WTC11 (cell line): ENCODE measurements at places on chromosomes 13 and 19. TPM values are rescaled to one million over a fixed set of nuclear protein-coding genes. Genes with fewer than 3 reads are reported as not detected.

DNA sequence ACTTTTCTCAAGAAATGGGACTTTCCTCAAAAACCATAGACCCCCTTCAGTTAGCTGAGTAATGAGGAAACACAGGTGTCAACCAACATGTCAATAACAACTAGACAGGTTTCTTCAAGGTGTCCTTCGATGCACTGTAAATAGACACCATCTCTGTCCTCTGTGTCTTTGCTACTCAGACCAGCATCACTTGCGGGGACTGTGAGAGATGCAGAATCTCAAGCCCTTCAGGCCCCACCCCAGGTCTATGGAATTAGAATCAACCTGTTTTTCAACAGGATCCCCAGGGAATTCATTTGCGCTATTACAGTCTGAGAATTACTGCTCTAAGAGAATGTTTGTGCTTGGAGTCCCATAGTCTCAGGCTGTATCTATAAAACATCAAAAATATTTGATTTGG, 469.9 kb downstream of the COG6 start:
- H3K27ac ChIP-seq: no peak overlapping the region
- H3K27me3 ChIP-seq: peaks cover 3% of the 10 kb centered on the region; the same call in 1 of the 2 replicates
- no peak for DNase-seq
- peaks cover 9% of the 10 kb centered on the region for H3K36me3 ChIP-seq
- H3K4me3 ChIP-seq: no peak overlapping the region

GRCh38 chr19:45791744-45792469, 738 bp downstream of the DMWD start:
- peaks cover 27% of the 10 kb centered on the region for H3K36me3 ChIP-seq
- H3K4me3 ChIP-seq: peak overlapping the region; percentile 91
- H3K27me3 ChIP-seq: peaks cover 30% of the 10 kb centered on the region
- H3K27ac ChIP-seq: peak overlapping the region; percentile 61

DNA sequence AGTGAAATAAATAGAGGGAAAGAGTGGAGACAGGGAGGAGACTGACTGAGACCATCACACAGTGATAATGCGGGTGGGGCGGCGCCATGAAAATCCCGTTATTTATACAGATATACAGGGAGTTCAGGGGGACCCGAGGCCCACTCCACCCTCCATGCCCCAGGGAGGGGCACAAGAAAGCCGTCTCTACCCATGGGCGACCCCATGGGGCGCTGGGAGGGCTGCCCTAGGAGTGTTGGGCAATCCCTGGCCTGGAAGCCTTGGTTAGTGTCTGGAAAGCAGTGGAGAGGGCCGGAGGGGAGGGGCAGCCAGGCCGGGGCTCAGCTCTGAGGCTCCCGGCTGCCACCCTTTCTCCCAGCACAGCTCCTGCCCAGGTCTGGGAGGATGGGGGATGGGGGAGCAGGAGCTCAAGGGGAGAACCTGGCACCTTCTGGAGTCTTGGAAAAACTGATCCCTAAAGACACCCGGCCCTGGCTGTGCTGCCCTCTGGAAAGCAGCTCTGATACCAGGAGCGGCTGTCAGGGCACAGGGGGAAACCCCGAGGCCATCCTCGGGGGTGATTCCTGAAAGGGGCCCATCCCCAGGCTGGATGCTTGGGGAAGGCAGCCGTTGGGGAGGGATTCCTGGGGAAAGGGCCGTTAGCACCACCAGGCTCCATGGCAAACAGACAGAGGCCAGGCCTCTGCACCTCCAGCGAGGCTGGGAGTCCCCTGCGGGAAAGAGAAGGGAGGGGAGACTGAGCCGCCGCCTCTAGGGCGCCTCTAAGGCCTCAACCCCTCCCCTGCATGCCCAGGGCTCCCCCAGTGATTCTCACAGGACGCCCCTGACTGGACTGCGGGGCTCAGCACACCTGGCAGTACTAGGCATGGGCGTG, 3.0 kb upstream of the PRKD2 start:
- peaks cover 17% of the 10 kb centered on the region for H3K36me3 ChIP-seq
- no peak for DNase-seq
- no peaks in the 10 kb centered on the region for H3K27me3 ChIP-seq
- peaks cover 14% of the 10 kb centered on the region for H3K4me1 ChIP-seq
- H3K27ac ChIP-seq: peak overlapping the region; percentile 68; the same call in 1 of the 2 replicates

DNA sequence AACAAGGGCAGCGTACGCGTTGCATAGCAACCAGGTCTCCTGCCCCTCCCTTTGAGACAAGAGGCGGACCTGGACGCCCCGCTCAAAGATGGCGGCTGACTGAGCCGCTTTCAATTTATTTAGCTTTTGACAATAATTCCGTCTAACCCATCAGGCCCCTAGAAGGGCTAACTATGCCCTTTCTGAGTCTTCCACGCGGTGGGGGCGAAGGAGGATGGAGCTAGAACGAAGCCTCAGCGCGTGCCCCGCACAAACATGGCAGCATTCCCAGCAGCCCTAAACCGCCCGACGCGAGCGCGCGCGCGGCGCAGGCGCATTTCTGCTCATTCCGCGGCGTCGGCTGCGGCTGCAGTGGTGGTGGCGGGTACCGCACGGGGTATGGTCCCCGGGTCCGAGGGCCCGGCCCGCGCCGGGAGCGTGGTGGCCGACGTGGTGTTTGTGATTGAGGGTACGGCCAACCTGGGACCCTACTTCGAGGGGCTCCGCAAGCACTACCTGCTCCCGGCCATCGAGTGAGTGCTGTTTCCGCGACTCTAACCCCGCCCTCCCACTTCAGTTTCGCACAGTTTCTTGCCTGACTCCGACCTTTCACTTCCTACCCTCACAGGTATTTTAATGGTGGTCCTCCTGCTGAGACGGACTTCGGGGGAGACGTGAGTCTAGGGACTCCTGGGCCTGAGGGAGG, at the start of gene MED25:
MED25 (plus strand) TSS at position 326 of the 685 bp plus-strand sequence; CDS start at position 379, 53 bp downstream.
- peaks cover 8% of the 10 kb centered on the region for H3K36me3 ChIP-seq
- DNase-seq: peak; percentile 86
- peak within 1 kb of the TSS; percentile 99 for H3K4me3 ChIP-seq
- no peaks in the 10 kb centered on the region for H3K27me3 ChIP-seq
- H3K4me1 ChIP-seq: peaks cover 12% of the 10 kb centered on the region
- peak within 1 kb of the TSS; percentile 99 for H3K27ac ChIP-seq

DNA sequence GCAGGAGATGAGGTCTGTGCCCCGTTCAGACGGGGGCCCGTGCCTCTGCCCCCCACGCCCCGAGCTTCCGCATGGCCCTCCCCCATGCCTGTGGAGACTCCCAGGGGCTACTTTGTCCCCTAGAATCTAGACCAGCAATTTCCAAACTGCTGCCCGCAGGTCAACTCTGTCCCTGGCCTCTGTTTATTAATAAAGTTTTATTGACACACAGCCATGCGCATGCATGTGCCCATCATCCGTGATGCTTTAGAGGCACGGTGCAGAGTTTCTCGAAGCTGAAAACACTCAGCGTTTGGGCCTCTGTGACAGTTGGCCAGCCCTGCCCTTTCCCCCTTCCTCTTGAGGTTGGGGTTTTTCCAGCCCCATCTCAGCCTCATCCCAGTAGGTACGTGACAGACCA, 140.0 kb downstream of the KDM4B start:
- DNase-seq: no peak
- no peaks in the 10 kb centered on the region for H3K27me3 ChIP-seq
- H3K4me1 ChIP-seq: peaks cover 15% of the 10 kb centered on the region

GRCh38 chr19:32459204-32459865, 53.8 kb downstream of the DPY19L3 start:
- H3K36me3 ChIP-seq: peaks cover 37% of the 10 kb centered on the region
- H3K4me3 ChIP-seq: no peak overlapping the region
- no peaks in the 10 kb centered on the region for H3K27me3 ChIP-seq
- H3K4me1 ChIP-seq: no peaks in the 10 kb centered on the region
- no peak for DNase-seq

GRCh38 chr19:43460362-43461016, 4.9 kb downstream of the LYPD3 start:
- no peak overlapping the region for H3K27ac ChIP-seq
- no peak overlapping the region for H3K4me3 ChIP-seq
- peaks cover 21% of the 10 kb centered on the region for H3K4me1 ChIP-seq

DNA sequence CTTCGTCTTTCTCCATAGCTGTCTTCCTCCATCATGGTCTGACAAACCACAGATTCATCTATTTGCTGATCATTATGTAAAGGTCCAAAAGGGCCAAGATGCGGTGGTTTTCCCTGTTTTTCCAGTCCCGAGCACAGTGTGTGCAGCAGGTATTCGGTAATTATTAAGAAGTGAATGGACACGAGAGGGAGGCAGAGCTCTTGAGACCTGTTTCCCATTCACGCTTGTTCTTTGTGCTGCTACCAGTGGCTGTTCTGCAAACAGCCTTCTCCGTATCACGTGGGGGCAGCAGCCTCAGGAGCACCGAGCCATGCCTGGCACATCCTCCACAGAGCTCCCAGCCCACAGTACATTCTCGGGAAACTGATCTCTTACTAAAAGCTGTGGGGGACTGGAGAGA, 50.3 kb downstream of the CCDC70 start:
- H3K36me3 ChIP-seq: no peaks in the 10 kb centered on the region
- no peak overlapping the region for H3K4me3 ChIP-seq
- no peak for DNase-seq
- no peak overlapping the region for H3K27ac ChIP-seq
- H3K4me1 ChIP-seq: peaks cover 12% of the 10 kb centered on the region
- peaks cover 11% of the 10 kb centered on the region for H3K27me3 ChIP-seq

DNA sequence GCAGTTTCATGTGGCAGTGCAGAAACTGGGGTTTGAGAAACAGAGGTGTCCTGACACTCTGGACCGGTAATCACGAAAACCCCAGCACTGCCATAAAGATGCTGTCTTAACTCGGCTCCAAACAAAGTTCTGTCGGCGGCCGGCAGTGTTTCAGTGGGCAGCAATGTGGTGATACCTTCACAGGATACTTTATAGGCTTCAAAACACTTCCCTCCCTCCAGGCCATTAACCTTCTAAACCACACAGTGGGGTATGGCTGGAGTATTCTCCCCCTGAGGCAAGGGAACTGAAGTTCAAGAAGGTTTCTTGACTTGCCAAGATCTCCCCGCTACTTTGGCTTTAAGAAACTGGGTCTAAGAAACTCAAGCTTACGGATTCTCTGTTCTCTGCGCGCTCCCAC, 1.1 kb downstream of the RUBCNL start:
- H3K27me3 ChIP-seq: peaks cover 61% of the 10 kb centered on the region
- no peaks in the 10 kb centered on the region for H3K36me3 ChIP-seq
- H3K4me1 ChIP-seq: peaks cover 28% of the 10 kb centered on the region

DNA sequence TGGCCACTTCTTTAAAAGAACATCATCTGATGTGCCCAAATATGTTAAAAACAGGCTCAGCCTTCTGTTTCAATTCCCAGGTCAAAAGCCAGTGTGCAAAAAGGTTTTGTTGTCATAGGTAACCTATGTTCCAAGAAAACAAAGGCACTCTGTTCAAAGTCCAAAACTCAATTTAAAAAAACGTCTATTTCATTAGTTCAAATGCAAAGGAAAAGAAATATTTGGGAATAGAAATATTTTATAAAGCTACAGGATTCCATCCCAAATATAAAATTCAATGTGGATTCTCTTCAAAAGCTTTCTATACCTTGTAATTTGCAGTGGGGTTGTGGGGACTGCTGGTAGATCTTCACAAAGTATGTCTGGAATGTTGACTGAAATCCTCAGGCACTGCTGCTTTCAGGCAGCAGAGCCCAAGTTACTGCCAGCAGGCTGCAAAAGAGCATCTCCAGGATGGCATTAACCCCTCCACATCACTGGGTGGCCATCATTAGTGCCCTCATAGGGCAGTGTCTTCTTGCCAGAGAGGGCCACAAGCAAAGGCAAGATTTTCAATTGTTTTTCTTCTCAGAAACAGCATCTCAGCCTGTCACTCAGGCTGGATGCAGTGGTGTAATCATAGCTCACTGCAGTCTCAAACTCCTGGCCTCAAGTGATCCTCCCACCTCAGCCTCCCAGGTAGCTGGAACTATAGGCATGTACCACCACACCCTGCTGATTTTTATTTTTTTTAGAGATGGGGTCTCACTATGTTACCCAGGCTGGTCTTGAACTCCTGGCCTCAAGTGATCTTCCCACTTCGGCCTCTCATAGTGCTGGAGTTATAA, 22.8 kb upstream of the STK24 start:
- H3K36me3 ChIP-seq: no peaks in the 10 kb centered on the region
- H3K27ac ChIP-seq: no peak overlapping the region
- DNase-seq: no peak
- H3K4me3 ChIP-seq: no peak overlapping the region
- H3K27me3 ChIP-seq: no peaks in the 10 kb centered on the region

GRCh38 chr13:40101708-40102359, 446.4 kb downstream of the COG6 start:
- H3K27ac ChIP-seq: no peak overlapping the region
- H3K4me3 ChIP-seq: no peak overlapping the region
- DNase-seq: no peak

- H3K4me1 ChIP-seq: no peaks in the 10 kb centered on the region
- peak overlapping the region; percentile 80 for H3K27ac ChIP-seq
- no peak for DNase-seq
- no peaks in the 10 kb centered on the region for H3K27me3 ChIP-seq
- H3K36me3 ChIP-seq: peaks cover 63% of the 10 kb centered on the region
These were observed 23.3 kb downstream of the PRR12 start for GRCh38 chr19:49614096-49614833.

- H3K4me1 ChIP-seq: peaks cover 6% of the 10 kb centered on the region; the same call in 1 of the 2 replicates
- H3K27ac ChIP-seq: no peak overlapping the region
- no peak for DNase-seq
- no peaks in the 10 kb centered on the region for H3K36me3 ChIP-seq
- H3K4me3 ChIP-seq: no peak overlapping the region
These were observed 16.6 kb downstream of the SIGLEC8 start for GRCh38 chr19:51441410-51442390.

- no peaks in the 10 kb centered on the region for H3K36me3 ChIP-seq
- DNase-seq: no peak
- peaks cover 60% of the 10 kb centered on the region for H3K27me3 ChIP-seq
- no peak overlapping the region for H3K27ac ChIP-seq
These were observed 624.4 kb upstream of the ARGLU1 start for GRCh38 chr13:107192289-107192688.

DNA sequence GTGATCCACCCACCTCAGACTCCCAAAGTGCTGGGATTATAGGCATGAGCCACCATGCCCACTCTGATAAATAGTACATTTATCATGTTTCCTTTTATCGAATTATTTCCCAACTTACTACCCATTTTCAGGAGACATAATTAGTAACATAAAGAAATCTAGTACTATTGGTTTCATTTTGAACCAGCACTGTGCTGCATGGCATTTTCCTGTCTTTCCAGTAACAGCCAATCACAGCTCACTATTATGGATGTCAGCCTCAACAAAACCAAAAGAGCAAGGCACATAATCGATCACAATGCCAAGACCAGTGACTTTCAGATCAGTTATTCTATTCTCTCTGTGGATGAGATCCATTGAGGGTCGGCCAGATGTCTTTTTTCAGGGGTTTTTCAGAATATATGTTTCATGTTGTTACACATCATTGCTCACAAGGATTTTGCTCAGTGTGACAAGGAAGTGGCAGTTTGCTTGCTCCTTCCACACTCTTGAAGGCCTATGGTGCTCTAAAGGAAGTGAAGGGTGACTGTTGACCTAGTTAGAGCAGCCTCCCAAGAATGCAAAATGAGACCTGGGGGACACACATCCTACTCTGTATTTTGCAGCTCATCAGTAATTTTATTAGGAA, 233.4 kb downstream of the KCNRG start:
- DNase-seq: no peak
- H3K27me3 ChIP-seq: peaks cover 21% of the 10 kb centered on the region
- peaks cover 13% of the 10 kb centered on the region for H3K4me1 ChIP-seq
- H3K4me3 ChIP-seq: no peak overlapping the region
- H3K36me3 ChIP-seq: no peaks in the 10 kb centered on the region
- H3K27ac ChIP-seq: no peak overlapping the region

UHRF1 gene
- 37.9 to 42.5 TPM (median 38.1 TPM) in 3 replicates for total RNA-seq

SUGP2 gene
- 156 to 160 TPM (median 156 TPM) in 3 replicates for total RNA-seq

ZNF93 gene
- total RNA-seq: 37.8 to 47.4 TPM (median 41.7 TPM) in 3 replicates

SLC8A2 gene
- total RNA-seq: 6.5 to 8.5 TPM (median 6.8 TPM) in 3 replicates

SLC17A7 gene
- total RNA-seq: 1.6 to 2.8 TPM (median 2.1 TPM) in 3 replicates

CGB2 gene
- total RNA-seq: 1.1 to 1.2 TPM in 2 of 3 replicates, not detected in the other

HIPK4 gene
- total RNA-seq: 0.21 to 0.31 TPM (median 0.25 TPM) in 3 replicates

DCT gene
- not detected in 3 replicates for total RNA-seq
